H4 (cell line): ENCODE measurements at places on chromosomes 1 and 21. TPM values are rescaled to one million over a fixed set of nuclear protein-coding genes. Genes with fewer than 3 reads are reported as not detected.
A peak's percentile ranks its signal among the peaks of the same experiment; 100 is the strongest.

The NTMT2 gene
- not detected in 2 replicates for total RNA-seq

The ST6GALNAC3 gene
- total RNA-seq: 4.6 and 11.4 TPM in 2 replicates

GRCh38 chr1:168567007-168567406 is 9.4 kb upstream of the XCL1 start:
- DNase-seq: no peak

DNA sequence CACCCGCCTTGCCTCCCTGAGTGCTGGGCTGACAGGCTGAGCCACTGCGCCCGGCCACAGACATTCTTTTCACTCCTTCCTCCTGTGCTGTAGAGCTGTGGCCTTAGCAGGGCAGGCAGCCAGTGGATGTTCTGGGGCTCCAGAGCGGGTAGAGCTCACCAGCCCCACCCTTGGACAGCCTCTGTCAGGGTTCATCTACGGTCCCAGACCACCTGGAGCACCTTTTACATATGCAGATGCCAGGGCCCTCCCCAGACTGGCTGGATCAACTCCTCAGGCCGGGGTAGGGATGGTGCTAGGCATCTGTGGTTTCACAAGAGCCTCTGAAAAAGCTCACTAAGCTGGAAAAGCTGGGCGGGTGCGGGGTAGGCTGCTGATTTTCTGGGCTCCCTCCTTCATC is 4.6 kb downstream of the ATP13A2 start:
- no peak for DNase-seq

DNA sequence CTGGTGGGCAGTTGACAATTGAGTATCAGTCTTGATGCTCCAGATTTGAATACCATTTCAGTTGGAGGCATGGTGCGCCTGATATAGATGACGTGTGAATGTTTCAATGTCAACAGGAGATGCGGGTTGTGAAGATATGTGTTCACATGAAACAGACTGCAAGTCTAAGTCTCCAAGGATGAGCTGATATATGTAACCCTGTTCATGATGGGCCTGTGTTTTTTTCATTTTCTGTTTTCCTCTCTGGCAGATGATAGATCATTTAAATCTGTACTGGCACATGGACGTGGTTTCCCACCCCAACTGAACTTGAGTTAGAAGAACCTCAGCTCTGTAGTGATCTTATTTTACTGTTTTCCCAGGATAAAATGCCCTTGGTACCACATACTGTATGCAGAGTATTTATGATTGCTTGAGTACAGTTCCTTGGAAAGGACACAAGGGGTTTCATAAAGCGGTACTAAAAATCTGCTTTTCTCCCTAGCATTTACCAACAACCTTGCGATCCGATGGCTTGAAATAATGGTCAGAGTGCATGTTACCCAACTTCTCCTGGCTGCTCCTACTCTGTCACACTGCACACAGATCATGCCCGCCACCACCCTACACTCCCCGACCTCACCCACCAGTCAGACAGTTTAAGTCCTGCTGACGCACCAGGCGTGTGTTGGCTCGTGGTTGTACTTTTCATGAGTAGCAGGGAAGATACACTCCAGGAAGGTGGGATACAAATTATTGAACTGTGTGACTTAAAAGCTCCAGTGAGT is 131.1 kb downstream of the NFIA start:
- no peak for DNase-seq

- DNase-seq: peak; percentile 73
Observed at GRCh38 chr1:209435654-209436566, 147.6 kb upstream of the CAMK1G start.

DNA sequence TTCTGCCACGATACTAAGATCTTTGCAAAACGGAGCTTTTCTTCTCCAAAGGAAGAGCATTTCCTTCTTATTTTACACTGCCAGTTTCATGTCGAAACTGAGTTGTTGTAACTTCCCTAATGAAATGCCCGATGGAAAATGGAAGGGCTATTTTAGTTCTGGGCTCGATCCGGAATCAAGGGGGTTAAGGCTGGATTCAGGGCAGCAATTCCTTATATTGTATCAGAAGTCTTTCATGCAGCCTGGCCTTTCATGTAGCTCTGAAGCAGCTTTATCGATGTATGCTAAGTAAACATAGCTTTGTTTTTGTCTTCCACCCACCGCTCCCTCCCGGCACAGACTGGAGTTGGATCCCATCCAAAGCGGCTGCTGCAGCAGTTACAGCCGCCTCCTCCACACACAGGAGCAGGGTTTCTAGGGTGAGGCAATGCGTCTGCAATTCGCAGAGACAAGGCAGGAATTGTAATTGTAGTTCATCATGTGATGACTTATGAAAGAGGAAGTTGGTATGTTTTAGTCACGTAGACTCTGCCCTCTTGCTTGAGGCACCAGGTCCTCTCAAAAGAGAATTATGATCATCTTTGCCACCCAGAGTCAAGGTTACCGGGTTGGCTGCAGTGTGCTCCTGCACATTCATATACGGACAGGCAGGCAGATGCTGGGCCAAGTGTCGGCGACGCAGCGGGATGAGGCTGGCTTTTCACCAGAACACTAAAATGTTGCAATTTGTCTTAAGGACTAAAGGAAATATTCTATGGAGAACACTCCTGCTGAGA is 2.6 kb upstream of the IRF2BP2 start:
- peak; percentile 100 for DNase-seq
